ENCODE measurements at places on chromosomes 6 and 20.

GRCh38 chr6:10837009-10837621, 1.2 kb downstream of the MAK start:
- no peak for DNase-seq

DNA sequence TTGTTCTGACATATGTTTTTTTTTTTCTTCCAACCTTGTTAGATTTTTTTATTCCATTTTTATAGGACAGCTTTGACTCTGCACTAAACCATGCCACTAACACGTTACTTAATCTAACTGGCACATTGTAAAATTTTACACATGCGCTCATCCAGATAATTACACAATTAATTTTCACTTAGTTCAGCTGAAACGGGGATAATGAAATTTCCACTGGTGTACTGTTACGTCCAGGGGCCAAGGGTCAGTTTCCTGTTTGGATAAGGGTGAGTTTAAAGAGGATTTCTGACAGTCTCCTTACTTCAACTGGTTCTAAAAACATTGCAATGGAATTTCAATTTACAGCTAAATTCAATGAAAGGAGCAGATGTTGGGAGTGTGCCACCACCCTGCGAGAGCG, 221.8 kb upstream of the CEP162 start:
- DNase-seq, result no peak

DNA sequence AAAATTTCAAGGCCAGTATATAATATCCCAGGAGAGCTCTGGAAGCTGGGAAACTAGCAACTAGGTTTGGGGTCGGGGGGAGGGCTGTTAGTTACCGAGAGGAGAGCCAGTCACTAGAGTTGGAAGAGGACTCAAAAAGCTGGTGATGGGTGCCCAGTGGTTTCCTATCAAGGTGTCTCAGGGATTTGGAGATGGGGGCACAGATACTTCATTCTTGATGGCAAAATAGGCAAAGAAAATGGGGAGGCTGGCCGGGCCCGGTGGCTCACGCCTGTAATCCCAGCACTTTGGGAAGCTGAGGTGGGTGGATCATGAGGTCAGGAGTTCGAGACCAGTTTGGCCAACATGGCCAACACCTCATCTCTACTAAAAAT, 805 bp downstream of the PHF1 start:
- DNase-seq, result no peak

DNA sequence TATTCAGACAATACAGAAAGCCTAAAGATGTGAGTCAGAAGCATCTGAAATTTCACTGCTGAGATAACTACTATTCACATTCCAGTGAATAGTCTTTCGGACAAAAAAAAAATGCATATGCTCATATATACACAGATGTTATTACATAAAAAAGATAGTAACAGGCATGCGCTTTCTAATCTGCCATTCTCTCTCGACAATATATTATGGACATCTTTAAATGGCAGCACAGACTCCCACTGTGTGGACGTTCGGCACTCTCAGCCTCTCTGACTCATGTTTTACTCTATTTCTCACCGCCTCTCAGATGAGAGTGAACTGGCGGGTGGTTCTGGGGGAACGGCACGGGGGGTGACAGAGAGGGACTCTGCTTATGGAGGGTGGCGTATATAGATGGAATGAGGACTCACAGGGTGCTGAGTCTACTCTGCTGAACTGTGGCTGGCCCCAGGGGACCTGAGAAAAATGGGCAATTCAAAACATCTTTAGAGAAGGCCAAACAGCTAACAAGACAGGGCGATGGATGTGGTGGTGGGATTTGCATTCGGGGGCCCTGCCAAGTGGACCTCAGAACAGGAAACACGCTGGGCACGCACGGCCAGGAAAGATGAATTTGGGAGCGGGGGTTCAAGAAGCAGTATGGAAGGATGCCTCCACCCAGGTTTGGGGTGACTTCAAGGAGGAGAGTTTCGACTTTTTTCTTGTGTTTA, 68.9 kb downstream of the MDGA1 start:
- DNase-seq, result no peak

DNA sequence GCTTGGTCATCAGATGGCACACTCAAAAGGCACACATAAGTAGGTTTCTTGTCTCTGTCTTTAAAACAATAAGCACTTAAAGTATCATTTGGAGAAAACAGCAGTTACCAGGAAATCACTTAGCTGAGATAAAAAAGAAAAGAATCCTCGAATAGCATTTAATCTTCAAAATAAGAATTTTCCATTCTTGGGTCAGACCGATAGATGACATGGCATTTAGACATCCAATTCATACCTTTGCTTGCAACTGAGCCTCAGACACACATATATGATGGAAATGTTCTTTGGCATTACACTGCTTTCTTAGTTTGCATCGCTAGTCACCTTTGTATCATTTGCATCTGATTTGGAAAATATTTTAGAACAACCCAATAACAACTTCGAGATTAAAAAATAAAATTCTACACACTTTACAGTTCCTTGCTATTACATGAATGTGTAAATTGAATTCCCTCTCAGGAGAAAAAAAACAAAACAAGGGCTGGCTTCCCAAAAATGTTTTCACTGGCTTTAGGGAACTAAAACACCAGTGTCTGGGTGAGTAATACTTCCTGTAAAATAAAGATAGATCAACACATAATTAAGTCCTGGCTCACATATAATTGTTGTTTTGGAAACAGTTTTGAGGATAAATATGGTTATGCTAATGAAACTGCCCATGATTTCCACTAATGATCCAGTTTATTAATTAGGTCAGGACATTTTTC, 1.3 kb upstream of the RNF217 start:
- no peak for DNase-seq

DNA sequence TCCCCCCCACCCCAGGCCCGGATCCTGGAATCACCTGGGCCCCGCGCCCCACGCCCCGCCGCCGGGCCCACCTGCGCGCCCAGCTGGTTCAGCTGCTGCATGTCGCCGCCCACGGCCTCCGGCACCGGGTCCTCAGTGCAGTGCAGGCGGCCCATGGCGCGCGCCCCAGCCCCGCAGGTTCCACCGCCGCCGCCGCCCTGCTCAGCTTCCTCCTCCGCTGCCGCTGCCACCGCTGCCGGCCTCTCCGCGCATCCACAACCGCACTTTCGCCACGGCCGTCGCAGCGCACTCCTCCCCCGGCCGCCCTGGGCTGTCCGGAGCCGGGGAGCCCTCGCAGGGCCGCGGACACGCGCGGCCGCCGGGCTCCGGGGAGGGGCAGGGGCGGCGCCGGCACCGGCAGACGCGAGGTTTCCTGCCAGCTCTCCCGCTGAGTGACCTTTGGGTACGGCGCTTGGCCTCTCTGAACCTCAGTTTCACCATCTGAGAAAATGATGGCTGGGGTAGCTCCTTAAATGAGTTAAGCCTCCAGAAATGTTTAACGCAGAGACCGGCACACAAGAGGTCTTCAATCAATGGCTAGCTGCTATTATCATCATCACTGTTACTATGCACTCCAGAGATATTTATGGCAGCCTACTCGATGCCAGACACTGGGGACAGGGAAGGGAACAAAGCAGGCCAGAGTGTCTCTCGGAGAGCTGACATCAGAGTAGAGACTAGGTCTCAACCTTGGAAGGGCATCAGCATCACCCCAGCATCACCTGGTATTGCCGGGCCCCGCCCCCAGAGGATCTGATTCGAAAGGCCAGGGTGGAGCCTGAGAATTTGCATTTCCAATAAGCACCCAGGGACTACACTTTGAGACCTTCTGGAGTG, at the start of gene COMMD7:
Gene COMMD7, minus strand, starts transcription at position 231 of the 876 bp plus-strand sequence. Its CDS starts 76 bp downstream, at position 155.
- DNase-seq, result peak; percentile 90

- no peak for DNase-seq
These were observed 91.8 kb downstream of the CHD6 start for GRCh38 chr20:41526327-41526726.

DNA sequence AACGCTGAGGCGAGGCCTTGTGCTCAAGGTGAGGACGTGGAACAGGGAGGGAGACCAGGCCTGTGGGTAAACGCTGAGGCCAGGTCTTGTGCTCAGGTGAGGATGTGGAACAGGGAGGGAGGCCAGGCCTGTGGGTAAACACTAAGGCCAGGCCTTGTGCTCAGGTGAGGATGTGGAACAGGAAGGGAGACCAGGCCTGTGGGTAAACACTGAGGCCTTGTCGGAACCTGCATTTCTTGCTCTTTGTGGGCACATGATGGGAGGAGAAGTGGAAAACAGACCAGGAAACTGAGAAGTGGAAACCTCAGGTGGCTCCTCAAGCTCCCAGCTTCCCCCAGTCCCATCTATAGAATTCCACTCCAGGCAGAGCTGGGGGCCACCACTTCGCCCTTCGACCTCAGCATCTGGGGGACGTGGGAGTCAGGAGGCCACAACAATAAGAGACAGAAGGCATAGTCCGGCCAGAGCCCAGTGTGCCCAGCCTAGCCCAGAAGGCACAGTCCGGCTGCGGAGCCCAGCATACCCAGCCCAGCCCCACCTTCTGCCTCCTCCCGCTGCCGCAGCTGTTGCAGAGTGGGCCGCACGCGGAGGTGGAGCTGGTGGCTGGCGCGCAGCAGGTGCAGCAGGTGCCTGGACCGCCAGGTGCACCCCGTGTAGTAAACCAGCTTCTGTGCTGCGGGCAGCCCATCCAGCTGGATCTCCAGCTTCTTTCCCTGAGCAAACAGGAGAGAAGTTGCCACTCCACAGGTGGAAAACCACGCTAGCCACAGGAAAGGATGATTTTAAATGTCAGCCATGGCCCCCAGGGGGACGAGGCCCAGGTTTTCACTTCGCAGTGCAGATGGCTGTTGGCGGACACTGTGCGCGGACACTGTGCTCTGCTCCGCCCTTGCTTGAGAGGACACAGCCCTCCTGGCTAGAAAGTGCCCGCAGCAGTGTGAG, 17.5 kb downstream of the FRMD1 start:
- DNase-seq, result no peak

- no peak for DNase-seq
These were observed 969.1 kb downstream of the KIF16B start for GRCh38 chr20:15603978-15604805.

- DNase-seq, result no peak
These were observed 17.1 kb upstream of the BPI start for GRCh38 chr20:38286586-38287531.

DNA sequence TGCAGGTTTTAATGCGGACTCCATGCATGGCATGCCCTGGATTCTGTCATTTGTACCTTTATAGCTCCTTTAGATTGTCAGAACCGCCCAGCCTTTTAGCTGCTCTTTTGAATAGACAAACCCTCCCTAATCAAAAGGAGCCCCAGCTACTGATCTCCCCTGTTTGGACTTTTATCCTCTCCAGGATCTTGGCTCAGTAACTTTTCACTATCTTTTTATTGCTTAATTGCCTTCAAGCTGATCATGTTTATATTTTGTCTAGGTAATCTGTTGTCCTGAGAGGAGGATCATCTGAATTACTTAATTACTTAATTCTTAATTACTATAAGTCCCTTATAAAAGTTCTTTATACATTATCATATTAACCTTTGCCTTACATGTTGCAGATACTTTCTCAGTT, 93.2 kb downstream of the HIVEP1 start:
- DNase-seq, result no peak

- DNase-seq, result no peak
These were observed 64.1 kb downstream of the FAM50B start for GRCh38 chr6:3913077-3913957.

DNA sequence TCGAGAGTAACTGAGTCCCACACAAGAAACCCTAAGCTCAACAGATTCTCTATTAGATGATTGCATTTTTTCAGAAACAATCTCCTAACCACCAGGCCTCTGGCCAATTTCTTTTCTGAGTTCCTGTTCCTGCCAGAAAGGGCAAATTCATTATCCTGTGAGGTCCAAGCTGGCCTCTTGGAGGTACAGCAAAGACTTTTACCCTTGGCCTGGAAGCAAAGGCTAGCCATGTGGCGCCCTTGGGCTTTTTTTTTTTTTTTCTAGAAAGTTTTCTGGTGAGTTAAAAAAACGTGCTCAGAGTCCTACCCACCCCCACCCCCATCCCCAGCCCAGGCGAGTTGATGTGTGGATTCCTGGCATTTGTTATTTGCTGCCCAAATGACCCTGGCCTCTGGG, 59.0 kb upstream of the EEF1A1 start:
- peak; percentile 16 for DNase-seq

- no peak for DNase-seq
These were observed 58.0 kb downstream of the MYH7B start for GRCh38 chr20:35013421-35014411.

GRCh38 chr6:142846459-142846831, 98.5 kb downstream of the HIVEP2 start:
- no peak for DNase-seq

- no peak for DNase-seq
These were observed 316.2 kb downstream of the KIF16B start for GRCh38 chr20:16257021-16257420.

GRCh38 chr6:56652231-56652630, 9.5 kb upstream of the DST start:
- no peak for DNase-seq

DNA sequence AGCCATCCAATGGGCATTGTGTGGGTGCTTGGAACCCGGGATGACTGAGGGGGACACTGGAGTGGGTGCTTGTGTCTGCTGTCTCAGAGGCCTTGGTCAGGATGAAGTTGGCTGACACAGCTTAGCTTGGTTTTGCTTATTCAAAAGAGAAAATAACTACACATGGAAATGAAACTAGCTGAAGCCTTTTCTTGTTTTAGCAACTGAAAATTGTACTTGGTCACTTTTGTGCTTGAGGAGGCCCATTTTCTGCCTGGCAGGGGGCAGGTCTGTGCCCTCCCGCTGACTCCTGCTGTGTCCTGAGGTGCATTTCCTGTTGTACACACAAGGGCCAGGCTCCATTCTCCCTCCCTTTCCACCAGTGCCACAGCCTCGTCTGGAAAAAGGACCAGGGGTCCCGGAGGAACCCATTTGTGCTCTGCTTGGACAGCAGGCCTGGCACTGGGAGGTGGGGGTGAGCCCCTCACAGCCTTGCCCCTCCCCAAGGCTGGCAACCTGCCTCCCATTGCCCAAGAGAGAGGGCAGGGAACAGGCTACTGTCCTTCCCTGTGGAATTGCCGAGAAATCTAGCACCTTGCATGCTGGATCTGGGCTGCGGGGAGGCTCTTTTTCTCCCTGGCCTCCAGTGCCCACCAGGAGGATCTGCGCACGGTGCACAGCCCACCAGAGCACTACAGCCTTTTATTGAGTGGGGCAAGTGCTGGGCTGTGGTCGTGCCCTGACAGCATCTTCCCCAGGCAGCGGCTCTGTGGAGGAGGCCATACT, 49.4 kb downstream of the PYGB start:
- DNase-seq, result no peak

DNA sequence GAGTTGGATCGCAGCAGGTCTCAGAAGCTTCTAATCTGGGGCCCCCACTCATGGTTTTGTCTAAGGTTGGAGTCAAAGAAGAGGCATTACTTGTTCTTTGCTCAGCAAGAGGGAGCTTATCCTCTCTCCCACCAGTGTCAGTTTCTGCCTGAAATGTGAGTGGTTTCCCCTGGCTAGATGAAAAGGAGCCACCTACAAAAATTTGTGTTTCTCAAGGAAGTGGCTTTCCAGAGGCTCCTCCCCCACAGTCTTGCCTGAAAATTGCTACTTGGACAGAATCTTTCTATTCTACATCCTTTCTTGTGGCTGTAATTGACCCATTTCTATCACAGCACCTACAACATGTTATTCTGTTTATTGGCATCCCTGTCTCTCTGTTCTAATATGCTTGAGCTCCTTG, 37.9 kb downstream of the SCML4 start:
- DNase-seq, result no peak

DNA sequence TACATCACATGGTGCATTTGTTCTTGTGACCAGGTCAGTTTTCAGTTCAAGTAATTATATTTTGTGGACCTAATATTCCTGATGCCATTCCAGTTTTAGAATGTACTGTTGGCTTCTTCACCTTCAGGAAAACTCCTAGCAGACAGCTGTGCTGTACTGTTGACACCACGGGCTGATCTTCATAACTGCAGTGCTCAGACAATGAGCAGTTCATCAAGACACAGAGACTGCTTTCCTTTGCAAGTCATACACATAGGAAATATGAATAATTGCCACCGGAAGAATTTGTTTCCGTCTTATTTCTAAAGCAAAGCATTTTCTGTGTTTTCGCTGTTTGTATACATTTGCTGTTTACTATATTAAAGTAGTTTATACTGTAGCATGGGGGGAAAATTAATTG, 89.8 kb downstream of the C6orf118 start:
- no peak for DNase-seq

All from activated CD4-positive, alpha-beta memory T cell treated with anti-CD3 and anti-CD28 coated beads for 36 hours (primary cell).